NCI-H1092 treated with DMSO at 0.1 percent for 48 hours (cell line): ENCODE measurements at places on chromosomes 12 and 14.

DNA sequence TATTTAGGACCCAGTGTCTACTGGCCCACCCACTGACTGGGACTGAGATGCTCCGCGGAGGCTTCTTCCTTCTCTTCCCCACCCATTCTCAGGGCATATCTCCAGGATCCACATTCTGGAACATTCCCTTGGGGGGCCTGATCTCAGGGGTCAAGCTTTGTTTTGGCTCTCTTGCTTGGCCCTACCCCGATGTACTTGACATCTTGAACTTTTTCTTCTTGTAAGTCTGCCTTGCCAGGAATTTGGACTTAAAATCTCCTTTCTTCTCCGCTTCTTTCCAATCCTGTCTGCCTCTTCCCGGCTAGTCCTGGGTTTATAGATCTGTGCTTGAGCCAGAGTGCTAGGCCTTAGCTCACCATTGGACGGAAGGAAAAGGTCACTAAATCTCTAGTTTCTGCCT lies 22.1 kb downstream of the DACT1 start:
- DNase-seq: no peak

GRCh38 chr12:57845478-57846284 lies 848 bp downstream of the CTDSP2 start:
- DNase-seq: peak; percentile 14

DNA sequence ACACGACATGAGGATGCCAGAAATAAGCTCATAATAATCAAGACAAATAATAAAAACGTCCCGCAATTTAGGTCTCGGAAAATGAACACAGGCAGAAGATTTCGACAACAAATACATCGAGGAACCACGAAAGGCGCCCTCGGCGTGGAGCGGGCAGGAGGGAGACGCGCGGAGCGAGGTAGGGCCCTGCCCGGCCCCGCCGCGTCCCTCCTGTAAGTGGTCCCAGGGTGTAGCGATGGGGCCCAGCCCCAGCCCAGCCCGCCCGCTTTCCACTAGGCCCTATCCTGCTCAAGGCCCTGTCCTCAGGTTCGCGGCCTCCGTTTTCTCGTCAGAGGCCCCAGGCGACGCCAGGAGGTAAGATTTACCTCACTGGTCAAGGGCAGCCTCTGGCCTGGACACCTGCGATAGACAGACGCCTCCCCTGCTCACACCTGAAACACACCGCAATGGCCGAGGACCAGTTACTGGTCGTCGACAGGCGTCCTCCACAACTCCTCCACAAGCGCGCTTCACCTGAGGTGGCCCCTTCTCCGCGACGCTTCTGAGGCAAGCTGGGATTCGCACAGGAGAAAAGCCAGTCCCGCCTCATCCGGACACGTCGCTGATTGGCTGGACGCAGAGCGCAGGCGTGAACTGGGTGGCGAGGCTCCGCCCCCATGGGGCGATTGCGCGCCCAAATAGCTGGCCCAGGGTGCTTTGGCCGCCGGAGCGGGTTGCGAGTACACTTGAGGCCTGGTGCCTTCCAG lies at the start of gene SYCP3:
SYCP3 (minus strand) TSS at position 543 of the 746 bp plus-strand sequence. CDS start 1,527 bp downstream, outside the sequence.
- no peak for DNase-seq

GRCh38 chr12:59179231-59179630 lies 258.9 kb upstream of the LRIG3 start:
- no peak for DNase-seq

DNA sequence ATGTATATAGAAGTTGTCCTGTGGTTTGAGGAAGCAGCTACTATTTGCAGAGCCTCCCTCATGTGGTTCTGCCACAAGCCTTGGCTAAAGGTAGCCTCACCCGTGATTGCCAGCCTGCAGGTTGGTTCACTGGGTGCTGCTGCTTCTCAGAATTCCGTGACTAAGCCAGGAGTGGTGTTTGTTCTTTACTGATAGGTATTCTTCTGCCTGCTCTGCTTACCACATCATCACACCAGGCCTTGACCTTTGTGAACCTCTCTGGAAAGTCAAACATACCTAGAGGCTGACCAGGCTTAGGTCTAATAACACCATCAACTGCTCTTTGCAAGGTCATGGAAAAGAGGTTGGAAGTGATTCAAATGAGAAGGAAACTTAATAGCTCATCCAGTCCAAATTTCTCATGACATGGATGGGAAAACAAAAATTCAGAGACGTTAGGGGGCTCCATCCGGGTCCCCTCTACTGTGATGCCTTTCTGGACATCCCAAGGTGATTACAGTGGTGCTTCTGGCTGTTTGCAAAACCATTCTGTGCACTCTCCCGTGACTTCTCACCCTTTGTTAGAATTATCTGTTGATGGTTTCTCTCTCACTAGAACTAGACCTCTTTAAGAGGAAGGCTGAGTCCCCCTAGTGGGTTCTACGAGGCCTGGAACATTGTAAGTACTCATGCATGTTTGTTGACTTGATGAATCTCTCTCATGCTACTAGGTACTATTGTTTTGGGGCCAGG lies 8.5 kb upstream of the SOCS2 start:
- DNase-seq: no peak

DNA sequence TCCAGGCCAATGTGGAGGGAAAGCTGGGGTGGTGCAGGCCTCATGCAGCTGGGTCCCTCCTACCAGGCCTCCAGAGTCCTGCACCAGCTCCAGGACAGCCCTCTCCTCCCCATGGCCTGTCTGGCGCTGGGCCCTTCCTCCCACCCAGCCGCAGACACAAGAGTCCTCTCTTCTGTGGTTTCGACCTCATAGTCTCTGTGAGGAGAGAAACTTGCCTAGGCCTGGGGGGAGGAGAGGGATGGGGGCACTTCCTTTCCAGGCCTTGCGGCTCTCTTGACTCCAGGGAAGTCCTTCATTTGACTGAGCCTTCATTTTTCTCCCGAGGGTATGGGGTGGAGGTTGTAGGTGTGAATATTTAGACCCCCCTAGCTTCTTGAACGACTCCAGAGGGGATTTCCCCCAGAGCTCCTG lies 2.3 kb downstream of the MMP14 start:
- no peak for DNase-seq

DNA sequence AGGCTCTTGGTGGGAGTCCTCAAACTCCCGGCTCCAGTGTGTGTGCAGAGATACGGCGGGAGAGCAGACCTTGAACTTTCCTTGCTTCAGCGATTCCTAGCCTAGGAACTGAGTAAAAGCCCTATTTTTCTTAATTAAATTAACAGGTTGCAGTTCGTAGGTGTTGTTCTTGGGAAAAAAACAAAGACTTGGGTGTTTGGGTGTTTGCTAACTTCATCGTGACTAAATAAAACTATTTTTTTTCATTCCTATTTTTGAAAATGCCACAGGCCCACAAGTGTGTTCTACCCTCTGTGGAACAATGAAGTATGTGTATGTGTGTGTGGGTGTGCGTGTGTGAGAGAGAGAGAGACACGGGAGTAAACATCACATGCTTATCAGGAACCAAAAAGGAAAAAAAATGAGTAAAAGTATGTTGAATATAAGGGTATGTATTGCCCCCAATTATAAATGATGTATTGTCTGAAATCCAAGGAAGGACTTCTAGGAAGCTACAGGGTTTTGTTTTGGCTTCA lies 651 bp downstream of the TMEM117 start:
- no peak for DNase-seq

- no peak for DNase-seq
Observed at GRCh38 chr14:90585106-90585505, 188.3 kb downstream of the CALM1 start.

DNA sequence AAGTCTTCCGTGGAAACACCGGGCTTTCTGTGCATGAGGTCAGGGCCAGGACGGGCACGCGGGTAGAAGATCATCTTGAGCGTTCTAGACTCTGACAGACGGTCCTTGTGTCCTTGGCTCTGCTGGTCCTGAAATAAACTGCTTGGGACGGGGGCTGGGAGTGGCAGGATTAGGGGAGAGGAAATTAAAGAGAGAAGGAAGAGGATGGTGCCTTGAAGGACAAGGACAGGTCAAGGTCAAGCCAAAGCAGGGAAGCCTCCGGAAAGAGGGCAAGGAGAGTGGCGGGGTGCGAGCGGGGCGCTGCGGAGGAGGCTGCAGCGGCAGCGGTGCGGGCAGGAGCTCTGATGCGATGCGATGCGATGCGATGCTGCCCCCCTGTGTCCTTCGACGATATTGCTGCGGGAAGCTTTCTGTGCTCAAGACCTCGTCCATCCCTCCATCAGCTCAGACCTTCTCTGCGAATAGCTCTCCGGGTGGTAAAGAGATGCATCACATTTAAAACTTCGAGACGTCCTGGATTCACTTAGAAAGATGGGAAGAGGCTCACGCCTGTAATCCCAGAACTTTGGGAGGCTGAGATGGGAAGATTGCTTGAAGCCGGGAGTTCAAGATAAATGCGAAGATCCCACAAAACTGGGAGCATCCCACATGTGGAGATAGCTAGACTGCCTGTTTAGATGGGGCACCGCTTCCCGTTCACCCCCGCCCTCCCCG lies 110.1 kb upstream of the TMEM132D start:
- DNase-seq: peak; percentile 74

GRCh38 chr14:81589381-81590065 lies 55.9 kb upstream of the SEL1L start:
- no peak for DNase-seq

GRCh38 chr12:91743704-91744321 lies 401.8 kb downstream of the BTG1 start:
- no peak for DNase-seq
